ENCODE measurements at places on chromosomes 16 and 17. TPM values are rescaled to one million over a fixed set of nuclear protein-coding genes. Genes with fewer than 3 reads are reported as not detected.

GAS2L2 gene
- total RNA-seq, result not detected

KLHL10 gene
- 0.13 TPM for total RNA-seq

CDH8 gene
- total RNA-seq, result not detected

C16orf96 gene
- 0.13 TPM for total RNA-seq

HSPB9 gene
- not detected for total RNA-seq

RGS9 gene
- 1.6 TPM for total RNA-seq

SPAG7 gene
- 38.2 TPM for total RNA-seq

ELMO3 gene
- 0.11 TPM for total RNA-seq

GRAP gene
- under 0.01 TPM for total RNA-seq

LRRC37A2 gene
- total RNA-seq, result 5.0 TPM

MYH1 gene
- not detected for total RNA-seq

MT4 gene
- total RNA-seq, result not detected

FLCN gene
- total RNA-seq, result 86.0 TPM

IRX5 gene
- 10.3 TPM for total RNA-seq

PLCD3 gene
- total RNA-seq, result 253 TPM

IL17C gene
- not detected for total RNA-seq

COX11 gene
- 48.2 TPM for total RNA-seq
